ENCODE measurements at places on chromosomes 5 and 9.

DNA sequence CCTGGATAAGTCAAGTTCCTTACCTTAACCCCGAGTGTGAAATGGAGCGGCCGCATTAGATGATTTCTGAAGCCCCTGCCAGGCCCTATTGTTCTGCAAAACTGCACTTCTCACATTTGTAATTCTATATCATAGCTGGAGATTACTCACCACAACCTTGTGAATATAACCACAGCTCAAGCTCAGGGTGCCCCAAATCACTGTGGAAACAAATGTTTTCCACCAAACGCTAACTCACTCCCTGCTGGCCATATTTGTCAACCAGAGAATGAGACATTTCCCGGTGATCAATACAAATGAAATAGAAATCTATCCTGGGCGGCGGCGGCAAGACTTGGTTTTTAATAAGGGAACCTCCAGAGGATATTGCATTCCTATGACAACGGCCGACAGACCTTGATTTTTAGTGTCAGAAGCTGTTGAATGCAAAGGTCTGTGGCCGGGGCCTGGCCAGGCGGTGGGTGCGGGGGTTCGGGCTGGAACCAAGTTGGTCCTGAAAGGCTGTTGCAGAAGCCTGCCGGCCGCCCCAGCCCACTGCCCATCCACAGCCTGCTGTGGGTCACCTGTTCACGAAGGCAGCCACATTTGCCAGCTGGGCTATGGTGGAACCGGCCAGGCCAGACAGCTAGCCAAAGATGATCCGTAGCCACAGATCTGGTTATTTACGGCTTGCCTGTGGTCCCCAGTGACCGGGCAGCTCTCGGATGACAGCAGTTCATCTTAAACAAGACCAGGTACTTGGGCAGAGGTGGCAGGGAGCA, 93.9 kb upstream of the LMX1B start:
- DNase-seq = no peak

- DNase-seq = no peak
Measured at GRCh38 chr5:128949847-128950546, 15.3 kb upstream of the SLC27A6 start.

GRCh38 chr5:174065528-174066197, 20.2 kb downstream of the NSG2 start:
- DNase-seq = no peak

- peak; percentile 92 for DNase-seq
Measured at GRCh38 chr9:89999534-90000370, 394.9 kb downstream of the GADD45G start.

DNA sequence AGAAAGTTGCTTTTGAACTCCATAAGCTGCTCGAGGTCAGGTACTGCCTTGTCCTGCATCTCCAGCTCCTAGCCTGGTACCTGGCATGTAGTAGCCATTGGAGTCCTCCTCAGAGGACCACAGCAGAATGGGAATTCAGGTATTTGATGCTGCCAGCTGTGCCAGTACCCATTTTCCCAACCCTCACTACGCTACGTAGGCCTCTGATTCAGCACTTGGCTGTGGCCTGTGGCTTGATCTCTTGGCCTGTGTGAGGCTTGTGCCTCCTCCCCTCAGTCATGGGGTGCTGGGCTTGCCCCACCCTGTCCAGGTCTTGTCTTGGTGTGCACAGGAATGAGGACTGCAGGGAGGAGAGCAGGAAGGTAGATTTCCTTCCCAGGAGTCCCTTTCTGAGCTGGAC, 11.8 kb downstream of the OTULIN start:
- no peak for DNase-seq

DNA sequence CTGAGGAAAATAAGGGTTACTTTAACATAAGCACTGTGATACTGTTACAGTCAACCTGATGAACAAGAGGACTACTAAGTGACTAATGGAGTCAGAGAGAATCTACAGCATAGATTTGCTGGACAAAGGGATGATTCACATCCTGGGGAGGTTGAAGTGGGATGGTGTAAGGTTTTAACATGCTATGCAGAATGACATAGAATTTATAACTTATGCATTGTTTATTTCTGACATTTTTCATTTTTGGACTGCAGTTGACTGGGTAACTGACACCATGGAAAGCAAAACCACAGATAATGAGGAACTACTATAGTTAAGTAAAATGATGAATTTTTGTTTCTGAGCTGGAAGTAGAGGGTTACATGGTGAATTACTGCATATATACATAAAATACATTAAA, 389.2 kb downstream of the MAT2B start:
- no peak for DNase-seq

DNA sequence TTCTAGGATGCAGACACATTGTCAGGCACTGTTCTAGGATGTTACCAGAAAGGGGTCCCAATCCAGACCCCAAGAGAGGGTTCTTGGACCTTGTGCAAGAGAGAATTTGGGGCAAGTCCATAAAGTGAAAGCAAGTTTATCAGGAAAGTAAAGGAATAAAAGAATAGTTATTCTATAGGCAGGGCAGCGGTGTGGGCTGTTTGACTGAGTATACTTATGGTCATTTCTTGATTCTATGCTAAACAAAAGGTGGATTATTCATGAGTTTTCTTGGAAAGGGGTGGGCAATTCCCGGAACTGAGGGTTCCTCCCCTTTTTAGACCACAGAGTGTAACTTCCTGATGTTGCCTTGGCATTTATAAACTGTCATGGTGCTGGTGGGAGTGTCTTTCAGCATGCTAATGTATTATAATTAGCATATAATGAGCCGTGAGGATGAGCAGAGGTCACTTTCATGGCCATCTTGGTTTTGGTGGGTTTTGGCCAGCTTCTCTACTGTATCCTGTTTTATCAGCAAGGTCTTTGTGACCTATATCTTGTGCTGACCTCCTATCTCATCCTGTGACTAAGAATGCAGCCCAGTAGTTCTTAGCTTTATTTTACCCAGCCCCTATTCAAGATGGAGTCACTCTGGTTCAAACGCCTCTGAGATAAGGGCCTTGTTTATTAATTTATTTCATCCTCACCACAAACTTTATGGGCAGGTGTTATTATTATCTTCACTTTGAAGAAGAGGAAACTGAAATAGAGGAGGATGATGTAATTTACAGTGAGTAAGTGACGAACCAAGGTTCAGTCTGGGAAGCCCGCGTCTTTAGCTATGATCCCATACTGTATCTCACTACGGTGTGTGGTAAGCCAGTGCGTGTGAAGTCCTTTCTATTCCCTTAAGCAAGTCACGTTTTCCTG, 186.0 kb upstream of the KLF4 start:
- no peak for DNase-seq

GRCh38 chr9:107158321-107158720, 124.8 kb upstream of the RAD23B start:
- DNase-seq = no peak

DNA sequence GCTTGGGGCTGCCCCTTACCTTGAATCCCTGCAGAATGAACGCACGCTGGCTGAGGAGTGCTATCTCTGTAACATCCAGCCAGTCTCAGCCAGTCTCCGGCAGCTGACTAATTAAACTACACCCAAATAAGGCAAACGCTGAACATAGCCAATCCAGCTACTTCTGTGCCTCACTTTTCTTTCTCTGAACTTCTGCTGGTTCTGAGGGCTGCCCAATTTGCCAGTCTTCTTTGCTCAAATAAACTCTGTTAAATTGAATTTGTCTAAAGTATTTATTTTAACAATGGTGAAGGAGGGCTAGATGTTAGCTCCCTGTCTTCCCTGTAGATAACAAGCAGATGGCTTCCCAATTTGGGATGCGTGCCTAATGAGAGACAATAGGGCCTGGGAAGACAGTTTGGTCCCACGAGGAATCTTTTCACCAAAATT, 154.0 kb upstream of the NFIL3 start:
- DNase-seq = no peak

GRCh38 chr9:76651119-76651705, 113.0 kb upstream of the PCA3 start:
- DNase-seq = no peak

DNA sequence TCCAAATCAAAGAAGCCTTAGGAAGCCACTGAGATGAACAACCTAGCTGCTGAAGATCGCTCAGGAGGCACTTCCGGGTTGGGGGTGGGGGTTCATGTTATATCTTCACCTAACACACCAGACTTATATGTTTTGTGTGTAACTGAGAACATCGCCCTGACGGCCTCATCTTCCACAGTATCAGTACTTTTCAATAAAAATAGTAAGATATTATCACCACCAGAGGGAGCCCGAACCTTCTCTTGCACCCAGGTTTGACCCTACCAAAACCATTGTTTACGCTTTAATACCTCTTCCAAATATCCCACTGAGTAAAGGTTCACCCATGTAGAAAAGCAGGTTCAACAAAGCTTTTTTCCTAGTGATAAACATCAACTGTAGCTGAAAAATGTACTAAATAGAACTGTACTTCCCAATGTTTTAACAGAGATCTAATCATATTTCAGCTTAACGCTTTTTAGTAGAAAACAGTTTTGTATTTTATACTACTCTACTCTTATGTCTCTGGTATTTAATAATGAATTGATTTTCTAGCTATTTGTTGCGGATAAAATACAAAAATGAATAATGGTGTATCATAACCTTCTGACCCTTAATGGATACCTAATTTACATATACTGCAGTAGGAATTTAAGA, 244.0 kb downstream of the EPB41L4A start:
- DNase-seq = peak; percentile 33

GRCh38 chr9:137632230-137633161, 13.7 kb downstream of the EHMT1 start:
- DNase-seq = no peak

All from pancreas (tissue), 10 donors.